ENCODE measurements at places on chromosomes 12 and 14.

DNA sequence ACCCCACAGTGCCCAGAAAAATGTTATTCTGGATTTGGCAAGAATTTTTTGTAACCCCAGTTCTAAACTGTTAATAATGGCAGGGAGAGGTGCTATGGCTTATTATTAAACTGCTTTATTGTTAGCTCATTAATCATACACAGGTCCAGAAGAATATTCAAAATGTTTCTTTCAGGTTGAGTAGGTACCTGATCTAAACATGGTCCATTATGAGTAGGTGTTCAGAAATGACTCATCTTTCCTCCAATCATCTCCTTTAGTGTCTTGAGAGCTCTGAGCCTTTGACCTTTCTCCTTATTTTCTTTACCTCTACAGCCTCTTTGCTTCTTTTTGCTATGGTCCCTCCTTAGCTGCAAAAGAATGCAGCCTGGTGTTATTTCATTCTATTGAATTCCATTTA, 211.0 kb upstream of the GARIN6 start:
- no peak for DNase-seq

DNA sequence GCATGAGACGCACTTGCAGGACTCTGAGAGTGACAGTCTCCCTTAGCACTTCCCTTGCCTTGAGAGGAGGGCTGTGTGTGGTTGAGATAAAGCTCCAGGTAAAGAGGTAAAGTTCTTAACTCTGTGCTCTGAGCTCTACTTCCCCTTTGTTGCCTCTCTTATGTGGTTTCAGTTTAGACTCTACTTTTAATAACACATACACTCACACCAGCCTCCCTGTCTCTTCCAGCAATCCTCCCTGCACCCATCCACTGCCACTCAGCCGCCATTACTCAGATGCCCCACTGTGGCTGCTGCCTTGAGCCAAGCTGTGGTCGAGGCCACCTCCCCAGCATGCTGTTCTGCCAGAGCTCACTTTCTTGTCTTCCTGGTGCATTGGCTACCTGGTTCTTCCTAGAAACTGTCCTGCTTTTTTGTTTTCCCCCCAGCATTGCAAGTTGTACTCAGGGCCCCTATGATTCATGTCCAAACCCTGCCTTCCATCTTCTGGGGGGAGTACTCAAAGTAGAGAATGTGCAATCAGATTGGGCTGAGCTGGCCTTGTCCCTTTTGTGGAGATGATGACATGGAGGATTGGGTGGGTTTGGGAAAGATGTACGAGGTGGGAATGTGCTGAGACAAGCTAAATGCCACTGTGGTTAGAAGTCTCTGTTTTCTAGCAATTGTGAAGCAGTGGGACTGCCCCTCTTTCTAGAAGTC, 115.5 kb upstream of the PARP11 start:
- no peak for DNase-seq

DNA sequence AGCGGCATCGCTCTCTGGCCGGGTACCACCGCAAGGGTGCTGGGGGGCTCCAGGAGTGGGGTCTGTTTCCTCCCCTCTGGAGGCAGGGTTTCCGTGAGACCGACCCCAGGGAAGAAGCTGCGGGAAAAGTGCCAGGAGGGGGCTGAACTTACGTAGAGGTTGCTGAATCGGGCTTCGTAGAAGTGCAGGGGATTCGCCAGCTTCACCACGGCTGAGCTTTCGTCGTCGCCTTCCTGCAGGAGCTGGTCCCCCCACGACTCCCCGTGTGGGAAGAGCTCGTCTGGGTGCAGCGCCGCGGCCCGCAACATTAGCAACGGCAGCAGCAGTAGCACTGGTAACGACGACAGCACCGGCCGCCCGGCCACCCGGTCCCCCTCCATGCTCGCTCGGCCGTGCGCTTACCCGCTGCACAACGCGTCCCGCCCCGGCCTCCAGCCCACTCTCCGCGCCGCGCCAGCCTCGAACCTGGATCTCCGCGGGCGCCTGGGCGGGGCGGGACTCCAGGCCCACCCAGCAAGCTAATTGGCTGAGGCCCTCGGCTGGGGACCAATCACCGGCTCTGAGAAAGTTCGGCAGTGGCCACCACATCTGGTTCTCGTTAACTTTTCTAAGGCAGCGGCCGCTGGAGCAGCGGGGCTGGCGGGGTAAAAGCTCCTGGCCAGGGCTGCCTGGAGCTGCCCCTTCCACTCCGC, at the start of gene NID2:
TSS of gene NID2 (minus strand) at position 445 of the 692 bp plus-strand sequence. CDS start at position 380, 65 bp downstream.
- no peak for DNase-seq

DNA sequence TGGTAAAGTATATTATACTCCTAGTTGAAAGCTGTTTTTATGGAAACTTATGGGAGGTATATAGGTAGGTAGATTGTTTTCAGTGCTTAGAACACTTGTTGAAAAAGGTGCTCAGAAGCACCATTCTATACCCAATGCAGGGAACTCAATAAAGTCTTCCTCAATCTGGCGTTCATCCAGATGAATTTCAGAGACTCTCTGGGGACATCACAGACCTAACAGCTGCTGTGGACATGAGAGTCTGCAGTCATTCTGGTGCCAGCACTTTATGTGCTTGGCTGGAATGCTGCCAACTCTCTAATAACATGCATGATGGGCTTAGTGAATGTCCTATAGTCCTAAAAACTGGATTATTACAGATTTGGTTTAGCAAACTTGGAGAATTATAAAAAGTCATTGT, 115.9 kb downstream of the NTN4 start:
- DNase-seq, result no peak

- no peak for DNase-seq
Measured at GRCh38 chr14:102853648-102854047, 68.8 kb upstream of the AMN start.

DNA sequence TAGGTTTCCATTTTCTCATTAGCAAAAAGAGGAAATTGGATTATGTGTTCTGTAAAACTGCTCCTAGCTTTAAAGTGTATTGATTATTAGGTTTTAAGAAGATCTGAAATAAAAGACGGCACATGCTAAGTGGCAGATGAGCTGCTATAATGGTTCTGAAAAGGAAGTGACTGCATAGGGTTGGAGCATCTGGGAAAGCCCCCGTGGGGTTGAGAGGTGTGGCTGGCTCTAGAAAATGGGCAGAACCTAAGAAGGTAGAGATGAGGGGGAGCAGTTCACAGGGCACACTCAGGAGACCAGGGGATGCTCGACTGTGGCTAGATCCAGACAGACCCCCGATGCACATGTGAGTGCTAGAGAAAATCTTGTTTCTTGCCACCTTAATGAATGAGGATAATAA, 1.9 kb downstream of the IFNG-AS1 start:
- no peak for DNase-seq

GRCh38 chr14:23068789-23069412, 11.6 kb upstream of the CDH24 start:
- DNase-seq, result no peak

GRCh38 chr12:989751-990660, 1.0 kb upstream of the ERC1 start:
- DNase-seq, result no peak

DNA sequence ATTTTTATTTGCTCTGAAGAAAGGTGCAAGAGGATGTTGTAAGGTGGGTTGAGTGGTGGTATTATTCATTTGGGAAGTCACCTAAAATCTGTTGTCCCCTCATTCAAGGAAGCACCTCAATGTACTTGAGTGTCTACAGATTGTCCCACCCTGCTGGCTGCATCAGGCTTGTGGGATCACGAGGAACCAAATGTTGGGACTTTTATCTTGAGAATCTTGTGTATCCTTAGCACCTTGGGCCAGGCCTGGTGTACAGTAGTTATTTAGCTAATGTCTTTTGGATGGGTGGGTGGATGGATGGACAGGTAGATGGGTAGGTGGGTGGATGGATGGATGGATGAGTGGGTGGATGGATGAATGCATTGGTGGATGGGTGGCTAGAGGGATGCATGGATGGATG, 519.3 kb downstream of the BCL11B start:
- no peak for DNase-seq

GRCh38 chr14:69715725-69716477, 51.0 kb upstream of the SRSF5 start:
- DNase-seq, result no peak

DNA sequence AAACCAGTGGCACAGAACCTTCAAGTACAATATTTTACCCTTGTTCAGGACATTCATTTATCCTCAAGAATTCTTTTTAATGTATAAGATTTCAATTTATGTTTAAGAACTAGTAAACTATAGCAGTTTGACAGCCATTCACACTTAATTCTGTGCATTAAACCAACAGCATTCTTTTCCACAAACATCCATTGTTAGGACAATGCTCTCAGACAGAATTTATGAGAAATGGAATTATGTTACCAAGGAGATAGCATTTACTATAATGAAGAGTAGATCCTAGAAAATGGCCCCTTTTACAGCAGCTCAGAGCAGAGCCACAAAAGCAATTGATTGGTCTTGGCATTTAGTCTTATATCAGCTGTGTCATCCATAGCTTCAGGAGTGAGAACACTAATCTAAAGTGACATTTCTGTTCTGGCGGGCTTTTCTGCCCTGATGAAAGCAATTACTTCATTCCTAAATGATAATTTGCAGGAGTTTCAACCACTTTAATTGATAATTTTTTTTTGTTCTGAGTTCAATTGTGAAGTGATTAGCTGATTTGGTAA, 268.9 kb downstream of the NPAS3 start:
- DNase-seq, result no peak
